ENCODE measurements at places on chromosomes 2 and 18.

GRCh38 chr18:77866351-77866750 lies 616.7 kb downstream of the GALR1 start:
- no peak for DNase-seq

DNA sequence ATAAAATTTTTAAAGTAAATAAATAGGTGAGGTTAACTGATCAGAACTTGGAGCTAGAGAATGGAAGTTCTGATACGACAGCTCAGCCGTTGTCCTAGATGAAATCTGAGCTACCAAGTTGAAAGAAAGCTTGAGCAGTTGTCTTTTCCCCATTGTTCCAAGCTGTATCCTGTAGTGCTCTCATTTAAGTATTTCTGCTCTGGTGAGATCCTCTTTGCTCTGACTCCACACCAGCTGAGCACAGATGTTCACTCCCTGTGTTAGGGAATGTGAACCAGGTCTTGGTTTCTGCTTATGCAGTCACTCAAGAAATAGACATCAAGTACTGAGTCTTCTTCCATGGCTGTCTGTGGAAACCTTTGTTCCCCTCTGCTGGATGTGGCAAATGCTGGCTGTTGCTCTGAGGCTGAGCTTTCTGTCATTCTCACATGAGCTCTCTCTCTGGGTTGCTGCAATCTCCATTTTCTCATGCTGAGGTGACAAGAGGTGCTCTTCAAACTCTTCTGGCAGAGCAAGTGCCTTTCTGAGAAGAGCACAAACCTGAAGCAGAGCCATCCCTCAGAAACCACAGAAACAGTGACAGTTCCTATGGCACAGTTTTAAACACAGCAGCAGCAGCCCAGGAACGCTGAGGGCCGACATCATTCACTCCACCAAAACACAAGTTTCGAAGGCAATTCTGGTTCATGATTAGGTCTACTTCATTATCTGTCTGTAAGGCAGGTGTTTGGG lies 194.1 kb downstream of the SP3 start:
- no peak for DNase-seq

- DNase-seq, result no peak
Measured at GRCh38 chr2:10876963-10877362, 34.8 kb upstream of the KCNF1 start.

DNA sequence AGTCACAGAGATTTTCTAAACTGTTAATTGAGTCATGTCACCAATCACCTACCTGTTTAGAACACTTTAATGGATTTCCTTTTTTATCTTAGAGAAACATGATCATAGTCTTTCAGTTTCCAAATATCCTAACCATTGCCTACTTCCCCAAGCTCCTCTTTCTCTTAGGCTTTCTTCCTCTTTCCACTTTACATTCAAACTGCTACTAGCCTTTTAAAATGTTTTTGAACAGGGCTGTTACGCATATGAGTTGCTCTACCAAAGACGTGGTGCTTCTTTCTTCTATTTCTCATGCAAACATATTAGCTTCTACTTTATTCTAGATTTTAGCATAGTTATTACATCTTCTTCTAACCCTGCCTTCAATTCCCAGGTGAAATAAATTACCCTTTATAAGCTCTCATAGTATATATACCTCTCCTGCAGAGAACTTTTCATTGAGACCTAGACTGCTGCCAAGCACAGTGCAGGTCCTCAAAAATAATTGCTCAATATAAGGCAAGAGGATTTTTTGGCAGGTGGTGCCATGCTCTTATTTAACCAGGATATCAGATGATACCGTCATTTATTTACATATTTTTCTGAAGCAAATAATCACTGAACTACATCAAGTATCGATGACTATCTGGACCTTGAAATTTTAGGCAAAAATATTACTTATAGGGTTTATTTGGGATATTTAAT lies 937.1 kb downstream of the TSN start:
- DNase-seq, result no peak

- DNase-seq, result no peak
Measured at GRCh38 chr2:175726223-175726622, 275.8 kb downstream of the LNPK start.

- peak; percentile 22 for DNase-seq
Measured at GRCh38 chr2:8479298-8479697, 202.6 kb upstream of the ID2 start.

- no peak for DNase-seq
Measured at GRCh38 chr18:44232500-44232899, 448.2 kb upstream of the SETBP1 start.

DNA sequence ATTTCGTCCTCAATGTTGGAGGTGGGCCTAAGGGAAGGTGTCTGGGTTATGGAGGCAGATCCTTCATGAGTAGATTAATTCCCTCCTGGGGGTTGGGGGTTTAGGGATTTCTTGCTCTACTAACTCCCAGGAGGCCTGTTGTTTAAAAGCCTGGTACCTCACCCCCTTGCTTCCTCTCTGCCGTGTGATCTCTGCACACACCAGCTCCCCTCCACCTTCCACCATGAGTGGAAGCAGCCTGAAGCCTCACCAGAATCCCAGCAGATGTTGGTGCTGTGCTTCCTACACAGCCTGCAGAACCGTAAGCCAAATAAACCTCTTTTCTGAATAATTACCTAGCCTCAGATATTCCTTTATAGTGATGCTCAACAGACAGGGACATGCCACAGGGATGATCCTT lies 141.5 kb downstream of the ZNF516 start:
- no peak for DNase-seq

DNA sequence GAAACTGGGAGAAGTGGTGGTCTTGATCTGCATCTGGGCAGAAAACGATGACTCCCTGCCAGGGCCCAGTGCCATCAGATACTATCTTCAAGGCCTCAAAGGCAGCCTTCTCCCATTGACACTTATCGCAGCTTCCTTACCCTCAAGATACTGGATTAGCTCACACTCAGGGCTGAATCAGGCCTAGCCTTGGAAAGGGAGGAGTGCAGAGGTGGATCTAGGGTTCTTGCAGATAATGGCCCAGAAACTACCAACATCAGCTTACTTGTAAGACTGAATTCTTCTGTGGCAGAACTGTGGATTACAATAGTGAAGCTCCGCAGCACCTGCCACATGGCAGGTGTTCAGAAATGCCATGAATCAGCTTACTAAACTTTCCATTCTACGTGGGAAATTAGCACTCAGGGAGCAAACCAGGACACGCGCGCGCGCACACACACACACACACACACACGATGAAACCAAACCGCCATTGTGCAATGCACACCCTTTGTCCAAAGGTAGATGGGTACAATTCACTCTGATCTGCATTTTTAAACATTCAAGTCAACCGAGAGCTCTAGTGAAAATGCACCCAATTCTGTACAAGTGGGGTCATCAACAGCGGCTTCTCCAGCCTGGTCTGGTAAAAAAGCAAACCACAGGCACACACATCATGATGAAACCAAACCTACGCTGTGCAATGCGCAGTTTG lies 26.3 kb upstream of the TMEM182 start:
- DNase-seq, result peak; percentile 4

GRCh38 chr2:101710471-101711318 lies 13.2 kb downstream of the MAP4K4 start:
- no peak for DNase-seq

- DNase-seq, result peak; percentile 91
Measured at GRCh38 chr2:74573747-74574562, 19.4 kb downstream of the DOK1 start.

All from GF-D8 (cell line).